ENCODE measurements at places on chromosomes 6 and 20.
A peak's percentile ranks its signal among the peaks of the same experiment; 100 is the strongest.

- peak; percentile 62 for DNase-seq
Observed at GRCh38 chr6:132161283-132161682, 210.1 kb upstream of the CCN2 start.

DNA sequence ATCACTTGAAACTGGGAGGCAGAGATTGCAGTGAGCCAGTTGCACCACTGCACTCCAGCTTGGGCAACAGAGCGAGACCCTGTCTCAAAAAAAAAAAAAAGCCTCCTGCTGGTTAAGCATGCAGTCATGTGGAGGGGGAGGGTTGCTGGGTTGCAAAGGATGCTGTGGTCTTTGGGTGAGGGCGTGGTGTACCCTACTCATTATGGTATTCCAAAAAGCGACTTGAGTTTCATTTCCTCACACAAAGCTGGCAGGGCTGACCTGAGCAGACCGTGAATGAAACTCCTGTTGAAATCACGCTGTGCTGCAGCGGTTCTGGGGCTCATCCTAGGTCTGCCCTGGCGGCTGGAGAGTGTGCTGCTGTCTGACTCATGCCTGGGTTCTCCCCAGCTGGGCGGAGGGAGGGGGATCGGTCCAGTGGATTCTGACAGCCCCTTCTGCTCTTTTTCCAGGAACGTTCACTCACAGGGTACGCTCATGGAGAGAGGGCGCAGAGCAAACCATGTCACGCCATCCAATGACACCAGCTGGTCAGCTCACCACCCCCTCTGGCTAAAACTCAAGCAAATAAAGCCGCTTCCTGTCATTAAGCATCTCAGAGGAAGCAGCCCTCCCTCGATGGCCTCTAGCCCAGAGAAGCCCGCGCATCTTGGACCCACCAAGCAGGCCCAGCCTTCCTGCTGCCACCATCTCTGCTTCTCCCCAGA, 166.2 kb downstream of the SCML4 start:
- DNase-seq = no peak

GRCh38 chr20:57792386-57793080, 82.7 kb upstream of the PMEPA1 start:
- peak; percentile 13 for DNase-seq

- peak; percentile 65 for DNase-seq
Observed at GRCh38 chr6:153059311-153059710, 56.8 kb upstream of the MTRF1L start.

GRCh38 chr6:138914701-138915100, 73.4 kb downstream of the REPS1 start:
- no peak for DNase-seq

DNA sequence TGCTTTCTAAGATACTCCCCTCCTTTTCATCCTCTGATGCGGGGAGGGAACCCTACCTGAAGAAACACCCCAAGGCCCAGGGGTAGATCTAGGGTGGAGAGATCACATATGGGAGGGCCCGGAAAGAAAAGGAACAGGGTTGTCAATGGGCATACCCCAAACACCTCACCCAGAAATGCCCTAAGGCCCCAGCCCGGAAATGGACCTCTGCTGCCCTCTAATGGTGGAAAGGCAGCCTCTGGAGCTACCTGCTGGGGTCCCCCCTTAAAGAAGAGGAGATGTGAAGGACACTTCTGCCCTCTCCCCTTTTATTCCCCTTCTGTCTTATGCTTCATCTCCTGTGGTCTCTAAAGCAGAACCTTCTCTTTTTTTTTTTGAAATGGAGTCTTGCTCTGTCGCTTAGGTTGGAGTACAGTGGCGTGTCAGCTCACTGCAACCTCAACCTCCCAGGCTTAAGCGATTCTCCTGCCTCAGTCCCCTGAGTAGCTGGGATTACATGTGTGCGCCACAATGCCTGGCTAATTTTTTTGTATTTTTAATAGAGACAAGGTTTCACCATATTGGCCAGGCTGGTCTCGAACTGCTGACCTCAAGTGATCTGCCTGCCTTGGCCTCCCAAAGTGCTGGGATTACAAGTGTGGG, 458 bp upstream of the ARMC12 start:
- DNase-seq = peak; percentile 33

- DNase-seq = no peak
Observed at GRCh38 chr6:1698527-1698926, 88.8 kb downstream of the FOXC1 start.

DNA sequence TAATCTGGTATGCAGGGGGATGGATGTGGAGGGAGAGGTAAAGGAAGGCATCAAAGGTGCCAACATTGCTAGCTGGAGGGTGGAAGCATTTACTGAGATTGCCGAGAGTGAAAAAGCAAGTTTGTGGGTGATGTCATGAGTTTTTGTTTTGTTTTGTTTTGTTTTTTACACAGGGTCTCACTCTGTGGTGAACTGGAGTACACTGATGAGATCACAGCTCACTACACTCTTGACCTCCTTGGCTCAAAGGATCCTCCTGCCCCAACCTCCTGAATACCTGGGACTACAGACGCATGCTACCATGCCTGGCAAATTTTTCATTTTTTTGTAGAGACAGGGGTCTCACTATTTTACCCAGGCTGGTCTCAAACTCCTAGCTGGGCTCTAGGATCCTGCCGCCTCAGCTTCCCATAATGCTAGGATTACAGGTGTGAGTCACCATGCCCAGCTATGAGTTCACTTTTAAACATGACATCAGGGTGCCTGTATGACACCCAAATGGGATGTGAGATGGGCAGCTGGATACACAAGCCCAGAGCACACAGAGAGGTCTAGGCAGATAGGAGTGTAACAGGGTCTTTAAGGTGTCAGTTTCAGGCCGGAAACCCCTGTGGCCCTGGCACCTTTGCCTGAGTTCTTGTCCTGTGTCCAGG, 35.1 kb upstream of the HMGA1 start:
- no peak for DNase-seq

- no peak for DNase-seq
Observed at GRCh38 chr20:426566-426965, 18.5 kb downstream of the RBCK1 start.
